Amygdala (tissue), 56 donors: ENCODE measurements at places on chromosomes 4 and X.

DNA sequence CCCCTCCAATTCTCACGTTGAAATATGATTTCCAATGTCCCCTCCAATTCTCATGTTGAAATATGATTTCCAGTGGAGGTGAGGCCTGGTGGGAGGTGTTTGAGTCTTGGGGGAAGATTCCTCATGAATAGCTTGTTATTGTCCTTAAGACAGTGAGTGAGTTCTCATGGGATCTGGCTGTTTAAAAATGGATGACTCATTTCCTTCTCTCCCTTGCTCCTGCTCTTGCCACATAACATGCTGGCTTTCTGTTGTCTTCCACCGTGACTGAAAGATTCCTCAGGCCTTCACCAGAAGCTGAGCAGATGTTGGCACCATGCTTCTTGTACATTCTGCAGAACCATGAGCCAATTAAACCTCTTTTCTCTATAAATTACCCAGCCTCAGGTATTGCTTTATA, 346.8 kb upstream of the TECRL start:
- DNase-seq: no peak

GRCh38 chr4:6153874-6154273, 46.5 kb downstream of the JAKMIP1 start:
- no peak for DNase-seq

DNA sequence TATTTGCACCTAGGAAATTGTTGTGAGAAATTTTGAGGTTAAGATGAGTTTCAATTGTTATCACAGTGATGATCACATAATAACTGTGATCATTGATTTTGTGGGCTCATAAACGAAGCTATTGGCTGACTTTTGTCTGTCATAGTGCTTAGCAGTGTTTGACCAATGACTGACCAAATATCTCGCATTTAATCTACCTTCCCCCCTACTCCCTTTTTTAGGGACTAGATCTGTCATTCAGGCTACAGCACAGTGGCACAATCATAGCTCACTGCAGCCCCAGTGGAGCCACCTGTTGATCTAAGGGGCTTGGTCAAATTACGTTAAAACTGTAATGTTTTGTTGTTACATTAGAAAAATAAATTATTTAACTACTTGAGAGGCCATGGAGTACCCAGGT, 1.5 kb downstream of the FUNDC2 start:
- DNase-seq: no peak

GRCh38 chr4:37715889-37716402, 29.8 kb upstream of the RELL1 start:
- no peak for DNase-seq

- no peak for DNase-seq
These were observed 80.1 kb upstream of the MAML3 start for GRCh38 chr4:140233791-140234696.

GRCh38 chr4:72330381-72330780, 238.6 kb downstream of the ADAMTS3 start:
- no peak for DNase-seq

- no peak for DNase-seq
These were observed 7.2 kb downstream of the SCARB2 start for GRCh38 chr4:76206222-76206942.

DNA sequence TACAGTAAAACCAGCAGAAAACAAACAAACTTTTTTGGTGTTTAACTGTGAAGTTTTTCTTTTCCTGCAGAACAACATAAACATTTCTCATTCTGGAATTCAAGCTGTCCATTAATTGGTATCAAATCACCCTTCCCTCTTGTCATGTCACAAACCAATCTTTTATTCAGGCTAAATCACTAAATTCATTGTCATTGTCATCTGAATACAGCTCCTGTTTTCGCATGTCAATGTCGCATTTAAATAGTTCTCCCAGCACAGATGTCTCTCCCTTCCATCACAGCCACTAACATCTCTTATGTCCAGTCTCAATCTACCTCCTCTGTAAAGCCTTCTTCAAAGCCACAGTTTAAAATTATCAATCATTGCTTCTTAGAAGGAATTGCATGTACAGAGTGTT, 192.1 kb upstream of the PCDH10 start:
- peak; percentile 27 for DNase-seq

DNA sequence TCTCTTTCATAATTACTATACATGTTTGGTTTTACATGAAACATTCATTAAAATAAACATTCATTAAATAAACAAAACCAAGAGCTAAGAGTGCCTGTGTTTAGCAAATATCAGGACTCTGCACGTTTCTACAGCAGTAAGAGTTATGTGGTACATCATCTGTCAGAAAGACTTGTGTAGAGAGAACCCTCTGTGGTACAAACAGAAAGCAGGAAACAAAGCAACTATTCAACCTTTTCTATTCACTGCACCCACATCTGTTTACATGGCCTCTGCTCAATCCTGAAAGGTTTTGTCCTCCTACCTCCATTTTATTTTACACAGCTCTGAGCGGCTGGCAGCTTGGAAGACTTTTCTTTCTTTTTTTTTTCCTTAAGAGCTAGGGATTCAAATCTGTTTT, 90.7 kb upstream of the PCDH18 start:
- no peak for DNase-seq

DNA sequence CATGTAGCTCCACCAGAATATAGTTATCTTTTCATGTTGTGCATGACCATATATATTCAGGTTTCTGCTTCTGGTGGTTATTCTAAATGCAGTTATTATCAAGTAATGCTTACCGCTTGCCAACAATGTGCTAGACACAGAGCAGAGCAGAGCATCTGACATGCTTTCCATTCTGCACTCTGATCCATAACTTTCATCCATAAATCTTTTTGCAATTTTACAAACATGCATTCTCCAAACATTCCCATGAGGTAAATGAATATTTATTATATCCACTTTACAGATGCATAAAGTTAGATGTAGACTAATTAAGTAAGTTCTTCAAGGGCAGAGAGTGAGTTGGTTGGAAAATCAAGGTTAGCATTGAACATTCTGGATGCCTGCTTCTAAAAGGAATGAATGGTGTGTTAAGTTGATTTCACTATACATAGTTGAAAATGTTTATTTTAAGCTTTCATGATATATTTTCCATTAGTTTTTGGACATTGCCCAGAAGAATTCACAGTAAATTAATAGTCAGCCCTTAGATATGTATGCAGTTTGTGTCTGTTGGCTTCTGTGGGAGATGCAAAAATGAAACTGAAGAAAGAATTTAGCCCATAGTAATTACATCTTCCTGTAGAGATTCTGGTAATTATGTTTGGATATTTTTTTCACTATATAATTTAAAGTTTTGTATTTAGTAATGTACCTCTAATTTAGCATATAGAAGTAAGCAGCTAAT, 867.8 kb downstream of the CCSER1 start:
- DNase-seq: no peak

DNA sequence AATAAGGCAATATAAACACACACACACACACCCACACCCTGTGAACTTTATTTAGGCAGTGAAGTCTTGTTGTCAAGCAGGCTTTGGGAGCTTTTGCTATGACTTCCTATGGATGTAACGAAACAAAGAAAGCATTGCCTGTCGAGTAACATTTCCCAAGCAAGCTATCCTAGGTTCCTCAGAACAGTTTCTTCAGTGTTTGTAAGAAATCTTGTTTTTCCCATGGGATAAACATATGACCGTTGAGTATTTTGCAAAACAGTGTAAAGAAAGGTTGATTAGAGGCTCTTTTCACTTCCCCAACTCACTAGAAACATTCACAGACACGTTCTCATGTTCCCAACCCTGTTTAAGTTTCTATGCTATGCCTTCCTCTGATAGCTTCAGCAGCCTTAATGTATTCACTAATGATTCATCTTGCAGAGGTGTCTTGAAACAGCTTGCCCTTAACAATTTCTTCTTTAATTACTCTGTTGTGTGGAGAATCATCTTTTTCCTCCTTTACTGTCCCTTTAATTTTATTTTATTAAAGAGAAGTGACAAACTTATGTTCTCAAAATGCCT, 1947.1 kb upstream of the TENM3 start:
- no peak for DNase-seq

GRCh38 chrX:82848111-82848510, 660.0 kb upstream of the POU3F4 start:
- no peak for DNase-seq

- DNase-seq: no peak
These were observed 124.6 kb upstream of the NAP1L5 start for GRCh38 chr4:88822034-88822789.

GRCh38 chr4:182968917-182969650, 51.9 kb upstream of the DCTD start:
- no peak for DNase-seq

DNA sequence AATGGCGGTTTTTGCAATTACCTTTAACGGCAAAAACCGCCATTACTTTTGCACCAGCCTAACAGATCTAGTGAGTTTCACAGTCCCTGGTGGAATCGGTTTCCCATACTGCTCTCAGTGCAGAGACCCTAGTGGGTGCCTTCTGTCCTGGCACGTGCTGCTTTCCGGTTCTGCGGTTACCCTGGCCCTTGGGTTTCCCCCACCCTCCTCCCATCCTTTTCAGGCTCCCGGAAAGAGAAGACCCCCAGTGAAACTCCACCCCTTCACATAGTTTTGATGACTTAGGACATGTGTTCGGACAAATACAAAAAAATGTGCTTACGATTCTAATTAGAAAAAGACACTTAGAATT, 36.9 kb downstream of the NLGN3 start:
- DNase-seq: no peak
